CD4-positive, CD25-positive, alpha-beta regulatory T cell (primary cell): ENCODE measurements at places on chromosomes 7 and 10.
A peak's percentile ranks its signal among the peaks of the same experiment; 100 is the strongest.

DNA sequence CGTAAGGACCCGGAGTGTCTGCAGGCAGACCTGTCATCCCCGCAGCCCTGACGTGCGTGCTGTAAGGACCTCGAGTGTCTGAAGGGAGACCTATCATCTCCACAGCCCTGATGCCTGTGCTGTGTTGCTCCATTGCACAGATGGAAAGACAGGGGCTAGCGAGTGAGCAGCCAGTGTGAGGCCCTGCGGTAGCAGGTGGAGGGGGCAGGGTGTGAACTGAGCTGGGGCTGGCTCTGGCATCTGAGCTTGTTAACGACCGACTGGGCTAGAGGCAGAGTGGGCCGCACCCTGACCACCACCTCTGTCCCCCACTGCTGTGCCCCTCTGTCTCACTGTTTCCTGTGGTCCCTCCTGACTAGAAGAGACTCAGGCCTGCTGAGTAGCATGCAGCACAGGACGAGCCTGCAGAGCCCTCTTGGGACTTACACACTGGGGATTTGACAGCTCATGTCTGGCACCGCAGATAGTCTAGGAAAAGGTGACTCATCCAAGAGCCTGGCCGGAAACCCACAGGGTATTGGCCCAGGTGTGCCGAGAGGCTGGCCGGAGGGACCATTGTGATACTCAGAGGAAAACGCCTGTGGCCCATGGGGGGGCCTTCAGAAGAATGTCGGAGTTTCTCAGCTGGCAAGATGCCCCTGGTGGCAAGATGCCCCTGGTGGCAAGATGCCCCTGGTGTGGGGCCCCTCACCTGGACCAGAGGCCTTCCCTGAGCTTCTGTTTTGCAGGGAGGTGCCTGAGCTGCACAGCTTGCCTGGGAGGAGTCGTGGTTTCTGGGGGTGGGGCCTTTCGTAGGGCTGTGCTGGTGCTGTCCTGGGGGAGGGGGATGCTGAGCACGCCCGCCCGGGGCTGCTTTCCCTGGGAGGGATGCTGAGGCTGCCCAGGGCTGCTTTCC lies 34.3 kb downstream of the INPP5A start:
- DNase-seq = peak; percentile 74

- DNase-seq = no peak
Measured at GRCh38 chr7:142620402-142620801, 128.9 kb upstream of the PRSS1 start.

DNA sequence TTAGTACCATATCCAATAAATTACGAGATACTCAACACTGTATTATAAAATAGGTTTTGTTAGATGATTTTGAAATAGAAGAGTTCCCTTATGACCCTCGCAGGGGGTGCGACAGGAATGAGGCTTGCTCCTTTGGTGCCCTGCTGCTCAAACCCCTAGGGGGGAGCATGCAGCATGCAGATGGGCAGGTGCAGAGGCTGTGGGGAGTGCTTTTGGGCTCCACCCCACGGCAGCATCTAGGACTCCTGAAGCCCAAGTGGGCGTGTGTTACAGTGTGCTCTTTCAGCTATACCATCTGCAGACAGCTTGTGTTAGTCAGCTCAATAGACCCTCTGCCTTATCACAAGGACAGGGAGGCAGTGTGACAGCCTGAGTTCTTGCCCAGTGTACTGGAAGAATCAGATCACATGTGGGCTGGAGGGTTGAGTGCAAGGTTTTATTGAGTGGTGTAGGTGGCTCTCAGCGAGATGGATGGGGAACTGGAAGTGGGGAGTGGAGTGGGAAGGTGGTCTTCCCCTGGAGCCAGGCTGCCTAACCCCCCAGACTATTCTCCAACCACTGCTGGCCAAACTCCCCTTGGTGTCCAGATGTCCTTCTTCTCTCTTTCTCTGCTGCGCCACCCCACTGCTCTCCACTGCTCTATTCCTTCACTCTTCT lies 3.1 kb upstream of the MRC1 start:
- DNase-seq = peak; percentile 18

- DNase-seq = no peak
Measured at GRCh38 chr7:84669177-84669732, 474.7 kb upstream of the SEMA3A start.

- no peak for DNase-seq
Measured at GRCh38 chr7:140225562-140226249, 48.9 kb upstream of the KDM7A start.

GRCh38 chr10:82674036-82674435 lies 799.0 kb downstream of the NRG3 start:
- no peak for DNase-seq

GRCh38 chr7:954330-955238 lies at the start of gene ADAP1:
ADAP1 (minus strand) TSS chr7:954680; CDS start chr7:954477, 203 bp downstream.
- no peak for DNase-seq

- no peak for DNase-seq
Measured at GRCh38 chr10:24307116-24307515, 98.2 kb downstream of the KIAA1217 start.

GRCh38 chr10:71497763-71498326 lies 101.1 kb downstream of the CDH23 start:
- no peak for DNase-seq

- no peak for DNase-seq
Measured at GRCh38 chr10:73932620-73933112, 21.7 kb downstream of the PLAU start.

DNA sequence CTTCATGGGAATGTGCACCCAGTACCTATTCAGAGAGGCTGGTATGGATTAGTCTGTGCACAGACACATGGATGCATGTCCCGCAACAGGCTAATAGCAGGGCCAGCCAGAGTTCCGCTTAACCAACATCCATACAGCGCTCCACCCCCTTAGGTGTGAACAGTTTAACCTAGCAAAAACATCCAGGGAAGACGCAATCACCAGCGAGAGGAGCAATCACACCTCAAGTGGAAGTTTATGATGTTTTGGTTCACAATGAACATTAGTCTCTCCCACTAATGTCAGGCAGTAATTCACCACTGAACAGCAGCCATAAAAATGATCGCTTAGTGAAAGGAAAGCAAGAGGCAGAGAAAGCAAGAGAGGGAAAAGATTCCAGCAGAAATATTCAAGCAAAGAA lies 91.1 kb downstream of the PLXNA4 start:
- DNase-seq = no peak

GRCh38 chr7:128774029-128774689 lies 1.4 kb downstream of the OPN1SW start:
- no peak for DNase-seq

- no peak for DNase-seq
Measured at GRCh38 chr10:1517684-1518083, 219.6 kb downstream of the ADARB2 start.

GRCh38 chr7:134502463-134503371 lies 24.6 kb upstream of the AKR1B10 start:
- DNase-seq = no peak

DNA sequence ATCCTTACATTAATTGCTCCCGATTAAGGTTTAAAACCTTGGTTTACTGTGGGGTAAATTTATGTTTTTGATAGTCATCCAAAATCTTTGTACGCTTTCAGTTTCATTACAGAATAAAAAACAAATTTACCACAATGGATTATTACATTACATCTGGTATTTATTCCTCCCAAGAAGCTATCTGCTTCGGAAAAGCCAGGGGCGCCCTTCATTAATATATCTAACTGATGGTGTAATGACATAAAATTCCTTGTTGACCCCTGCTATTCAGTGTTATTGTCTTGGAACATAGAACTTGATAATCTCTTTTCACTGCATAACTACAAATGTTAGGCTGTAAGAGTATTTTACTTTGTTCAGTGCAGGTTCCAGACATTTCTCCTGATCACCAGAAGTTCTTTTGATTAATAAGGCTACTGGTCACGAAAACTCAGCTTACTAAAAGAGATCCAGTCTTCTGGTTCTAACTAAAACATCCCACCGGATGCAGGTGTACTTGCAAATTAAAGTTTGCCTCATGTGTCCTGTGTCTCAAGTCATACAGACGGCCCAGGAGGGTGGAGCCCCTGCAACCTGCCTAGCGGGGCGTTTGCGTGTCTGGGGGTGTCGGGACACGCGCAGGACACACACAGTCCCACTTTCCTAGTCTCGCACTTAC lies 581 bp upstream of the GLCCI1 start:
- no peak for DNase-seq

DNA sequence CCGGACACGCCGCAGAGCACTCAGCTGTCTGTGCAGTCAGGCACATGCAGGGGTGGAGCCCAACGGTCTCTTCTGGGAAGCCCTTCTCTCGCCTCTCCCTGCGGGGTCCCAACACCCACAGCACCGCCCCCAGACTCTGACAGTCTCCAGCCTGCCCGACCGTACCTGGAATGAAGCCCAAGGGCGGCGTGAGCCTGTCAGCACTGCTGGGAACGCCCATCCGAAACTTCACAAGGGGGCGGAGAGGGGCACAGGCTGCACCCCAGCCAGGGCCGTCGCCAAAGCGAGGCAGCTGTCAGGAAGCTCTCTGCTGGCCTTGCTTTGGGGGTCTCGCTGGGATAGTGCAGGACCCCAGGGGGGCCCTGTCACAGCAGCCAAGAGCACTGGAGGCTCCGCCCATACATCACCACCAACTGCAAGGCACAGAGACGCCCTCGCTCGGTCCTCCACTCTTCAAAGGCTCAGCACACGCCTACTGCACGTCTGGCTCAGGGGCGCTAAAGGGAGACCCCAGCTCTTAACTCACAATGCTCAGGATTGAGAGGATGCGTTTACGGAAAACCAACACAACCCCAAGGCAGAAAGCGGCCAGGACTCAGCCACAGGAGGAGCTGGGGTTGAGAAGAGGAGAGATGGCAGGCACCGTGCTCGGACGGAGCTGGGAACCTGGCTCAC lies 30.9 kb downstream of the MAD1L1 start:
- no peak for DNase-seq
